CD4-positive, alpha-beta T cell treated with Interleukin-15 for 1 hour (primary cell): ENCODE measurements at places on chromosomes 6 and 20.

DNA sequence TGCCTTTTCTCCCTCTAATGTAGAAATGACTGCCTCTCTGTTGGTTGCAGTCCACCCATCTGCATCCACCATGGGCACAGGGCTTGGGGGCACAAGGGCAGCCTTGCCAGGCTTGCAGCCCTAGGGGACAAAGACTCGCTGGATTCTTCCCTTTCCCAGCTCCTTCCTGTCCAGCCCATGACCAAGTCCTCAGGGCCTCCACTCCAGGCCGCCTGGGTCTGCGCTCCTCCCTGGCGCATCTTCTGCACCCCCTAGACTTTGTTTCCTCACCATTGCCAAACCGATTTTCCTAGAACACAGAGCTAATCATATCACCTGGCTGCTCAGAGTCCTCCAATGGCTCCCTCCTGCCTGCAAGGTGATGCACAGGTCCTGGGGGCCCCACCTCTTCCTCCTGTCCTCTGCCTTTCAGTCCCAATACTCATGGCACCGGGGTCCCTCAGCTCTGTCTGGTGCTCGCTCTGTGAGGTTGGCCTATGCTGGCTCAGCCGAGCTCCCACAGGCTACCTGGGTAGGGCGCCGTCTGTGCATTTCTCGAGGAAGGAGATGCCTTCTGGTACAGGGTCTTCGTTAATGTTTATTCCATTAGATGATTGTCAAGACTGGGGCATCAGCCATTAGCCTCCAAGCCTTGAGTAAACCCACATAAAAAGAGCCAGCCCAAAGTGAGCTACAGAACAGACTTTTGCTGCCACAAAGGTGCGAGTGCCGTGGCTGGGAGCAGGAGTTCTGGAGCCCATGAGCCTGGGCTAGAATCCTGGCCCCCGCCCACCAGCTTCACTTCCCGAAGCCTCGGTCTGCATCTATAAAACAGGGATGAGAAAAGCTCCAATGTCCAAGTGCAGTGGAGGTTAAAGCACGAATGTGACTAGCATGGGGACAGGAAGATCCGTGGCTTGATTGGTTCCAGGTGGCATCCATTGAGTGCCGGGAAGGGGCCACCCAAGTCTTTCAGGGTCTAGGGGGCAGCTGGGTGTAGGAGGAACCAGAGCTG lies 17.7 kb downstream of the PSMG4 start:
- no peak for DNase-seq

DNA sequence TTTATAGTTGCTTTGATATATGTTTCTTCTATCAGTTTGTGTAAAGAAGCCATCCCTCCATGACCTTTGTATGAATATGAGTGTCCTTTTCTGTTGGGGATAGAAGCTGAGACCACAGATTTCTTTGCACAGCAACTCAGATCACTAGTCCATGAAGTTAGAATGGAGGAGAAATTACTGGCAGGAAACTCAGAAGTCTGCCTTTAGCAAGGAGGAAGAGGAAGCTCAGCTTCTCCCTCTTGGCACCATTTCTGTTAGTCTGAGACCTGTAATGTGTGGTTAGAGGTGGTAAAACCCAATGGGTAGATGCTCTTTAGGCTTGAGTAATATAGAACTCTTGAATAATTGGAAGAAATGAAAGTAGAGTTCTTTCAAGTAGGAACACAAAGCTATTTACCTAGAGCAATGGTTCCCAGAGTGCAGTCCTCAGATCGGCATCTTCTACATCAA lies 995.3 kb upstream of the FLRT3 start:
- no peak for DNase-seq

DNA sequence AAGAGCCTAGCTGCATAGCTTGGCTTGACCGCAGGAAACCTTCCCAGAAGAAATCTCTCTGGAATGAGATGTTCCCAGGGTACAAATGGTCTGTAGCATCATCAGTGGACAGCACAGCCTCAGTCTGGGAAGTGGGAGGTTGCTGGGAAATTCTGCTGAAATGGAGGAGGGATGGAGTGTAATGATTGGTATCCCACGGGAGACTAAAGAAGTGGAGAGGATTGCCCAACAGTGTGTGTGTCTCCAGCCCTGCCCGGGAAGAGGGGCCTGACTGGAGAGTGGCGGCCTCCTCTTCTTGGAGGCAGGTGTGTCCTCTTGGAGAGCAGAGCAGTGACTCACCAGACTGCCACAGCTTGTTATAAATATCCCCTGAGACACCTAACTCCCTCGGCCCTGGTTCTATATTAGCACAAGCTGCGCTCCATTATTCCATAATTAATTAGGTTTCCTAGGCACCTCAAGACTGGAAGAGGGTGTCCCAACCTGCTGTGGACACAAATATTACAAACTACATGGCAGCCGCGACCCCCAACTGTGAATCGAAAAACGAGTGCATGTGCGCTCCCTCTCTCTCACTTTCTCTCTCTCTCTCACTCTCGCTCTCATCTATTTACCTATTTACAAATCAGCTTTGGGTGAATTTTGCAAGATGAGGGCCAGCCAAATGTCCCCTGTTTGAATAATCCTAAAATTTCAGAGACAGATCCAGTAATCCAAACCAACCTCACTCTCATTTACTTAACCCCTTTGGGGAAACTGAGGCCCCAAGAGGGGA lies 68.8 kb downstream of the FGD2 start:
- DNase-seq: no peak

- DNase-seq: no peak
Measured at GRCh38 chr6:109939654-109940053, 38.5 kb upstream of the GPR6 start.

- peak; percentile 53 for DNase-seq
Measured at GRCh38 chr20:63854069-63854765, 7.1 kb upstream of the ABHD16B start.

DNA sequence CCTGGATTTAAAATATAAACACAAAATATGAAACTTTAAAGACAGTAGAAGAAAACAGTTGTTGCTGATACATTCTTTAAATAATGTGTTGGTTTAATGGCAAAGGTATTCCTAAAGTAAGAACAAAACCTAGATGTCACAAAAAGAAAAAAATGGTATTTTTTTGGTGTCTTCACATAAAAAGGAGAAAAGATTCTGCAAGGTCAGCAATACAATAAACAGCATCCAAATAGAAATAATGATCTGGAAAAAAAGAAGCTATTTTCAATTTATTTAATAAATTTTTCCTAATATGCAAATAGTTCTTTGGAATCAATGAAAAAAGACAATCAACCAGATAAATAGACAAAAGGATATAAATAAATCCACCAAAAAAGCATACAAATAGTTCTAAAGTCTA lies 6.5 kb upstream of the ADGRF1 start:
- DNase-seq: no peak
